ENCODE measurements at places on chromosomes 7 and 10.

DNA sequence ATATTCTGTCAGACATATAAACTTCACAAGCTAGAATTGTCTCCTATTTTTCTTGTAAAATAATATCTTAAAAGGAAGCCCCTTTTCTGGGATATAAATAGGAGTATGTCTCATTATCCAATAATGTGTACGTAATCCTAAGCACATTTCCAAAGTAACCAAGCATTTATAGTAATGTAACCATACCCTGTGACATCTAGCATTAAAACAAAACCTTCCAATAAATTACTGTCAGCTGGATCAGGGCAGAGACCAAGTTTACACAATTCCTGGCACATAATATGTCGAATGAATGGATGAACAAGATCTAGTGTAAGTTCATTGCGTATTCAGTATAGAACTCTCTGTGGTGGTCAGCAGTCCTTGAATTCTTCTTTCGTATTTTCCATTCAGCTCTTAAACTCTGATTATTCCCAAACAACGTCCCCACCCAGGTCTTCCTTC, 14.3 kb downstream of the CPED1 start:
- DNase-seq, result no peak

DNA sequence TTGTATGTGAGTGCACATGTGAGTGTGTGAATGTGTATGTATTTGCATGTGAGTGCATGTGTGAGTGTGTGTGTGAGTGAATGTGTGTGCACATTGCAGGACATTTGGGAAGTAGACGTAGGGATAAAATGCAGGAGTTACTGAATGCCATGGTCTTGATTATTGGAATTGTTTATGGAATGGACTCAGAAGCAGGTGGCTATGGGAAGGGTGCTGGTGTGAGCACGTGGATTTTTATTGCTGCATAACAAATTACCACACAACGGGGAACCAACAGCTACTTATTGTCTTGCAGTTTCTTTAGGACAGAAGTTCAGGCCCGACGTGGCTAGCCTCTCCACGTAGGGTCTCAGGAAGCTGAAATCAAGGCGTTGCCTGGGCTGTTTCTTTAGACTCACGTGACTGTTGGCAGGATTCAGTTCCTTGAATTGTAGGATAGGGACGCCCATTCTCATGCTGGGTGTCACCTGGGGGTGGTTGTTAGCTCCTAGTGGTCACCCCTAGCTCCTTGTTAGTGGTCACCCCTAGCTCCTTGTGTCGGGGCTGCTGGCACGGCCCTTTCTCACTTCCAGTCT, 48.3 kb upstream of the ZNF32 start:
- DNase-seq, result no peak

- DNase-seq, result no peak
Measured at GRCh38 chr7:137878333-137878961, 31.7 kb upstream of the DGKI start.

DNA sequence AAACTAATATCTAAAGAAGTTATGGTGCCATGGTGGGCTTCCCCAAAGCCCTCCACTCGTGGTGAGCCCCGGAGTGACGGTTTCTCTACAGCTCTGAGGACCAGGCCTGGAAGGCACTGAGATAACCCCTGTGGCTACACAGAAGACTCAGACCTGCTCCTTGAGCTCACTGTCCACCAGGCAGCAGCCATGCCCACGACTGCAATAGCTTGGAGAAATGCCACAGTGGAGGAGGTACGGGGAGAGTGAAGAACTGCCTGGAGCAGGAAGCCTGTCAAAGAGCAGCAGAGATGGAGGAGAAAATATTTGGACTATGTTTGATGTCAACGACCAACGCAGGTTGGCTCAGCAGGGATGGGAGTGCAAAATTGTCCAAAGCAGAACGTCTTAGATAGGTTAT, 300.1 kb upstream of the NPSR1 start:
- no peak for DNase-seq

DNA sequence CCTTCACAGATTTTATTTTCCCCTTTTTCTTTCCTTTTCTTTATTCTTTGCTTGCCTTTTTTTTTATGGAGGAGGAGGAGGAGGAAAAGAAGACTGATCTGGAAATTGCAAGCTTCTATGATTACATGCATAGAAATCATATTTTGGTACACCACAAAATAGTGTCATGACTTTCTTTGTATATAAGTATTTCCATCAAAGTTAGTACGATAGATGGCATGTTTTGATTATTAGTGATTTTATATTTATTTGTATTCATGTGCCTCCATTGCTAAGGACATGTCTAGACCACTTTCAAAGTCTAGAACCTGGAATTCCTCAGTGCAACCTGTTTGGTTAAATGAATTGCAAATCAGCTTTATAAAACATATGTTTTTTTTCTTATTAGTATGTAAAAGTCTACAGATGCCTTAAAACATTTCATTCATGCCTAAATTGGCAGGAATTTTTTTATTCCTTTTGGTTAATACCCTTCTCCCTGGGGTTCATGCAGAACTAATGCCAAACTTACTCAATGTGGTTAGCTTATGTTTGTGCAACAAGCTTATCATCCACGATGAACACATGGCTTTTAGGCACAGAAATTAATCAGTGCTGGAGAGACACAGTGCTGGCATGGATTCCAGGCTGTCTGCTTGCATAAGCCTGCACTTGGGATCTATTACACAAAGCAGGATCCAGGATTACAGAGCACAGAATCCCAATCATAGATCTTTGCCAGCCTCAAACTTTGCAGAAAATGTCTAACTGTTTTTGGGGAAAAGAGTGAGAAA, 213.1 kb downstream of the CHRM2 start:
- no peak for DNase-seq

Data from KBM-7 (cell line).